ENCODE measurements at places on chromosomes 1 and 21.

- no peak for DNase-seq
Measured at GRCh38 chr1:240111558-240111957, 19.9 kb downstream of the FMN2 start.

DNA sequence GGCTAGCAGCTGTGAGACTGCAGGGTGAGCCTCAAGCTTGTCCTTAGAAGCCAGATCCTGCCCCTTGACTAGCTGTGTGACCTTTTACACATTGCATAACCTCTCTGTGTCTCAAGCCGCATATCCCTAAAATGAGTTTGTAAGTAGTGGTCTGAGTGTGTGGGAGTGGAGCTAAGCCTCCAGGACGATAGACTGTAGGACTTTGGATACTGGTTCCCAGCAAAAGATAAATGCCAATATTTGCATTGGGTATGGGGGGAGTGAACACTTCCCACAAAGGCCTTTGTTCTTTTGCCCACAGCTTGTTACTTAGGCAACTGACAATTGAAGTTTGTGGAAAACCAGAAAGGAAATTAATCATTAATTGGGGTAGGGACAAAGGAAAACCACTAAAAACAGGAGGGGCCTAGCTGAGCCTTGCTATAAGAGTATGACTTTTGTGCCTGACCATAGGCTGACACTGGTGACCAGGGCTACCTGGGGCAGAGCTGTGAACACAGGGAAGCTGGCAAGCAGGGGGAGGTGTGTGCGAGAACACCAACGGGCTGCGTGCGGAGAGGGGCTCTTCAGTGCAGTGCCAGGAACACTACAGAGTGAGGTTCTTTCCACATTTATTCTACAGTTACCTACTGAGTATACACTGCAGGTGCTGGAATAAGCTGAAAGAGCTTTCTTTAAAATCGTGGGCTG lies 102.4 kb upstream of the ETV3 start:
- DNase-seq, result no peak

- no peak for DNase-seq
Measured at GRCh38 chr1:43789604-43790550, 82.5 kb downstream of the ST3GAL3 start.

- no peak for DNase-seq
Measured at GRCh38 chr1:60904099-60904851, 178.1 kb upstream of the NFIA start.

DNA sequence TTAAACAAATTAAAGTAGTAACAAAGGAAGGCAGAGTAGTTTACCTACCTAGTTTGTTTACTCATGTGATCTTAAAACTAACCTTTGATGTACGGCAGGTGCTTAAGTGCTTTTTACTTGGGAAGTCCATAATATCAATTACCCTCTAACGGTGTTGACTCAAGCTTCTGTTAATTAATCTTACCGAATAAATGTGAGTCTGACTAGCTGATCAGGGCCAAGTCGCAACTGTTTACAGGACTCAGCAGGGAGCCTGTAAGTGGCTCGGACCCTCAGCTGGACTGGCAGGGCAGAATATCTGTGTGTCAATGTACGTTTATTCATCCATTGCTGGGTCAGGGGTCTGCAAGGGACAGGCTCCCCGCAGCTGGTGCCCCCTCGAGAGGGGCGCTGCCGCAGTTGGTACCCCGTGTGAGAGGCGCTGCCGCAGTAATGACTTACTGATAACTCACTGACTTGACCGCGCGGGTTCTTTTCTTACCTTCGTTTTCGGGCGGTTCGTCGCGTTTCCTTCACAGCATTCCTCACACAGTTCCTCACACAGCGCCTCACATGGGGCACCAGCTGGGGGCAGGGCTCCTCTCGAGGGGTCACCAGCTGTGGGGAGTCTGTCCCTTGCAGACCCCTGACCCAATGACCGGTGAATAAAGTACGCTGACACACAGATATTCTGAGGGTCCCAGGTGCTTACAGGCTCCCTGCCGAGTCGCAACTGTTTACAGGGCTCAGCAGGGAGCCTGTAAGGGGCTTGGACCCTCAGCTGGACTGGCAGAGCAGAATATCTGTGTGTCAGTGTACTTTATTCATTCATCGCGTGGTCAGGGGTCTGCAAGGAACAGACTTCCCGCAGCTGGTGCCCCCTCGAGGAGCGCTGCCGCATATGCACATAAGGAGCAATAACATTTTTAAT lies 3.0 kb downstream of the FMO1 start:
- DNase-seq, result no peak

DNA sequence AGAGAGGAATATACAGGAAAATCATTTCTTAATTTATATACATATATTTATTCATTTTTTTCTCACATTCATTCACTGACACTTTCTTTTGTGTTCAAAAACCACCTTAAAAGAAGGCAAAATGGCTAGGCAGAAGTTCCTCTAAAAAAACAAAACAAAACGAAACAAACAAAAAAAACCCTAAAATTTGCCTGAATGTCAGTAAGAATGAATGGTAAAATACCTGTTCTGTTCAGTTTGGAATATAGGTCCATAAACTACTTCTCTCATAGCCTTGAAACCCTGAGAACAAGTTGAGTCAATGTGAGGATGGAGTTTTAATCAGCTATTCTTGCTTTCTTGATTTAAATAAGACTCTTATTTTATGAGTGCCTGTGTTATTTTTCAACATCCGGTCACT lies 14.7 kb upstream of the ALG6 start:
- no peak for DNase-seq
